ENCODE measurements at places on chromosomes 1 and 21.
A peak's percentile ranks its signal among the peaks of the same experiment; 100 is the strongest.

DNA sequence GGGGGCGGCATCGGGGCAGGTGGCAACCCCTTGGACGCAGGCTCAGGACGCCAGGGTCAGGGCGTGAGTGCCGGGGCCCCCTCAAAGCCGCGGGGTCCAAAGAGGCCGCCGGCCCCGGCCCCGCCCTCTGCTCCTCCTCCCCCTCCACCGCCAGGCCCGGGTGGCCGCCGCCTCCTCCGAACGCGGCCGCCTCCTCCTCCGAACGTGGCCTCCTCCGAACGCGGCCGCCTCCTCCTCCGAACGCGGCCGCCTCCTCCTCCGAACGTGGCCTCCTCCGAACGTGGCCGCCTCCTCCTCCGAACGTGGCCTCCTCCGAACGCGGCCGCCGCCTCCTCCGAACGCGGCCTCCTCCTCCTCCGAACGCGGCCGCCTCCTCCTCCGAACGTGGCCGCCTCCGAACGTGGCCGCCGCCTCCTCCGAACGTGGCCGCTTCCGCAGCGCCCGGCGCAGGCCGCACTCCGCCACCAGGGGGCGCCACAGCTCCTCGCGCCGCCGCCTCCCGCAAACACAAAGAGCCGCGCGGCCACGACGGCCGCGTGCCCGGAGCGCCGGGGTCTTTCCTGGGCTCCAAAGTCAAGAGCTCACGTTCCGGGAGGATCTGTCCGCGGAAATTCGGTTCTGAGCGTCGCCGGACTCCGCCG, 19.3 kb upstream of the SAMD11 start:
- DNase-seq: peak; percentile 68

DNA sequence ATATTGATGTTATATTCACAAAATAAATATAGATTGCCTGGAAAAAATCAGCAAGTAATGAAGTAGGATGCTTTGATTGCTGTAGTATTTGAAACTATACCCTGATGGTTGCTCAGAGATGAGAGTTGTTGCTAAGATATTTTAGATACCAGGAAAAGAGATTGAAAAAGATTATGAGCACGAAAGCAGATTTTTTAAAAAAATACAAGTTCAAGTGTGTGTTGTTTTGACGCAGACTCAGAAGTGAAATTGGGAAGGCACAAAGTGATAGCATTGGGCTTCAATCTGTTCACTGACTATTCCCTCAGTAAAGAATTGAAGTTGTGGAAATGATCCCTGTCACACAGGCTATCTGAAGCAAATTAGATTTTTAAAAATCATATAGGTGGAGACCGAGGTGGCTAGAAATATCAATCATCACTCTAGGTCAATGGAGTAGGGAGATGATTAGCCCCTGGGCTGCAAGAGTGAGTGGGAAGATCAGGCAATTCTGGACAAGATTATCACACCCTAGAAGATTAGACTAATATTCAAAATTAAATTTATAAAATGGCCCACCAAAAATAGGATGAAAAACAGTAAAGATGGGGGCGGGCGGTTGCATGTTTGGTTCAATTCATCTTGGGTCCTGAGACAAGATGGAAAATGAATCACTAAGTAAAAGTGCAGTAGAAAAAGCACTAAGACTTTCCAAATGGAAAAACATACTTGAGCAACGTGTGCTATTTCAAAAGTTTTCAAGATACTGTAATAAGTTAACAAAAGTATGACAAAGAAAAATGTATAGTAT, 41.5 kb upstream of the LRRC8D start:
- no peak for DNase-seq

DNA sequence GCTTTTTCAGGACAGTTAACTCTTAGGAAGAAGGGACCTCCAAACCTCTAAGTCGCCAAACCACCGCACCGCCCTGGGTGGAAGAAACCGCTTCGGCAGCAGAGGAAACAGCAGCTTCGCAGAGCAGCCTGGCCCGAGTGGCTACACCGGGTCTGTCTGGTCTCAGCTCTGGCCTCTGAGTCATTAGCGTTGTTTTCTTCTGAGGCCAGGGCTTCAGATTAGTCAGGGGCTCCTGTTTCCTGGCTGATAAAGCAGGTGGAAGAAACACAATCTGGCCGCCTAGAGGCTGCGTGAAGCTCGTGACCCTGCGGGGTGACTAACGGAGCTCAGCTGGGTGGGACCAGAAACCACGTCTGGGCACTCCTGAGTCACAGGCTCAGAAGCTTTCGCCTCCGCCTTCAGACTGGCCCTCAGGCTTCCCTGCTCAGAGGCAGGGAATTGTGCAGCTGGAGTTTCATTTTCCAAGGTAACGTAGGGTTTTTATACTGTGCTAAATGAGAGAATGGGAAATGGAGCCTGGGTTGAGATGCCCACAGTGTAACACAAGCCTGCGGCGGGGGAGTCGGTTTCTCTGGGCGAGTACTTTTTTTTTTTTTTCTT, 44.9 kb downstream of the CHAF1B start:
- DNase-seq: no peak

DNA sequence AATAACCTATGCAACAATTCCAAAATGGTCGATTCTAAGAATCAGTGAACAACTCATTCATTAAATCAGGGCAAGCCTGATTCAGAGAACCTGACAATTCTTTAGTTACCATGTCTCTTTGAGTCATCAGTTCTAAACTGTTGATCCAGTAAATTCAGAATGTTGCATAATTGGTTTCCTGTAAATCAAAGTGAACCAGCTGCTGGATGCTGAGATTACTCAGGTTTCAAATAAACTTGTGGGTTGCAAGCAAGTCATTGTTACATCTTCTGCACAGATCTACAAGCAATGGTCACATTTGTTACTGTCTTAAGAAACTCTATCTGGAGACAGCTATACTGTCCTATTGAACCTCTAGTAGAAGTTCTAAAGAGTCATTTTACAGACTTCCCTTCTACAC, 16.5 kb downstream of the PLA2G2D start:
- no peak for DNase-seq

GRCh38 chr21:44357064-44357837, 3.8 kb downstream of the TRPM2 start:
- no peak for DNase-seq

GRCh38 chr1:10939654-10940450, 72.6 kb upstream of the TARDBP start:
- DNase-seq: no peak

GRCh38 chr1:10724948-10725847, 71.2 kb downstream of the CASZ1 start:
- DNase-seq: no peak

DNA sequence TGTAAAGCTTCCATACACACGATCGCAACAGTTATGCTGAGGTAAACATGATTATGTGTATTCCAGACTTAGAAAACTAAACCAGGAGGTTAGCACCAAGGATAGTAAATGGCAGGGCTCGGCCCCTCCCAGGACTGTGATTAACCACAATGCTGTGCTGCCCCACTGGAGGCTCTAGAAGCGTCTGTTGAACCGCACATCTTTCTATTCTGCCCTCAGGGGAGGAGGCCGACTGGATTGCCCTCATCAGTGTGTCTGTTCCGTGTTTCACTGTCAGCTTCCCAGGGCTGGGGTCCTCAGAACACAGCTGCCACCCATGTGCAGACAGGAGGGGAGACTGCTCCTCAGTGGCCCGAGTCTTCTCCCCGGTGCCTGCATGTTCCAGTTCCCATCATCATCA, 12.8 kb upstream of the ASCL5 start:
- no peak for DNase-seq

- no peak for DNase-seq
These were observed 20.6 kb downstream of the CITED4 start for GRCh38 chr1:40841602-40842001.

DNA sequence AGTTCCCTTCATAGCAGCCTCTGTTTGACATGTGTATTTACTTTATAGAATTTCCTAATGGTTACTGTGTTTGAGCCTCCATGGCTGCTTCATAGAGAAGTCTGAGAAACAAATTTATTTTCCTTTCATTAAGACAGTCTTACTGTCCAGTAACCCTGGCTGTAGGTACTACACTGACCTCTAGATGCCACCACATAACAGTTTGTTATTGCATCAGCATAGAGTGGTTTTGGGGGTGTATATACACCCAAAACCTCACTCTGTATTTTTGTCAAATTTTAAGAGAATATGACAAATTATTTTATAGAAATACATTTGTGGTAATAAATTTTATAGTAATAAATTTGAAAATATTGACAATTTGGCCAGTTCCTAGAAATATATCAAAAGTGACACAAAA, 57.3 kb downstream of the OBSCN start:
- no peak for DNase-seq

- no peak for DNase-seq
These were observed 151.7 kb downstream of the PCP4 start for GRCh38 chr21:40018871-40019475.

GRCh38 chr1:111516005-111516535, 12.6 kb upstream of the ADORA3 start:
- peak; percentile 9 for DNase-seq

GRCh38 chr1:56576880-56577405, 2.4 kb downstream of the PLPP3 start:
- DNase-seq: no peak

DNA sequence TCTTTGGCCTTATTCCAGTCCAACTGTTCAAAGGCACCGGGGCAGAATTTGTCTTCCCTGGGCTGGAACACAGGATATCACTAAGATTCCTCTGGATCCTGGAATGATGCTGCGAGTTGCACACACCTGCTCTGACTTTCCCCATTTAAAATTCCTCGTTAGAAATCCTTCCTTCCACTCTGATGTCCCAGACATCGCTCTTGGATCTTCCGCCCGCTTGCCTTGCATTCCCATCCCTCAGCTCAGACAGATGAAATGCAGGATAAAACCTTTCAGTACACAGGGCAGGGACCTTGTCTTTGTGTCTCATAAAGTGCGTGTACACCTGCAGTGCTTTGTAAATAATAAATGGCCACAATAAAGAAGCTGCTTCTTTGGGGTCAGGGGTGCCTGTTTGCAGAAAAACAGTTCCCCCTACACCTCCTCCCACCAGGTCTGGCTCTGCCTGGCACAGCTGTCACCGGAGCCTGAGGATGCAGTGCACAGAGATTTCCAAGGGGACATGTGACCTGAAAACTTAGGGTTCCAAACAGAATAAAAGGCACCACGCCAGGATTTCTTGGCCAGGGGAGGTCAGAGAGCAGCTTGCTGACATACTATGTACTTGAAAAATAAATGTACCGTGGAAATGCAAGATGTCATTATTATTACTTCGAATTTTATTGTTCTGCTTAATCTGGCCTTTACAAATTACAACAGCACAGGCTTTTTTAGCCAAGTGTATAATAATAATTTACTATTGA, 62.9 kb upstream of the SYT6 start:
- DNase-seq: no peak

GRCh38 chr1:192477630-192478029, 97.9 kb upstream of the RGS1 start:
- no peak for DNase-seq

- no peak for DNase-seq
These were observed 71.0 kb downstream of the OLFML2B start for GRCh38 chr1:161952607-161953172.

- no peak for DNase-seq
These were observed 481 bp downstream of the TAL1 start for GRCh38 chr1:47231301-47232186.

DNA sequence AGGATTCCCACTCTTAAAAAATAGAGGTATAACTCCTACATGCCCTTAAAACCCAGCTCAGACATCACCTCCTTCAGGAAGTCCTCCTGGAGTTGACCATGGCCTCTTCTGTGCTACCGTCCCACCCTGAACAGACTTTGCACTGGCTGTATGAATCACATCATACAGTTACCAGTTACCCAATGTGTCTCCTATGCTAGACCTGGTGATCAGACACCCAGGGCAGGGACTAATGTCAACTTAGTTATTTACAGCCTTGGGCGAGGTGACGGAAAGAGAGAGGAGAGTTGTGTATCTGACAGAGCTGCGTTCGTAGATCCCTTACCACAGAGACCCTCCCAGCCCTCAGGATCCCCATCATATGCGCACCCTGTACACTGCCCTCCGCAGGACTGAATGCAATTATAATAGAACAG, 72.7 kb downstream of the SLC66A1 start:
- no peak for DNase-seq

DNA sequence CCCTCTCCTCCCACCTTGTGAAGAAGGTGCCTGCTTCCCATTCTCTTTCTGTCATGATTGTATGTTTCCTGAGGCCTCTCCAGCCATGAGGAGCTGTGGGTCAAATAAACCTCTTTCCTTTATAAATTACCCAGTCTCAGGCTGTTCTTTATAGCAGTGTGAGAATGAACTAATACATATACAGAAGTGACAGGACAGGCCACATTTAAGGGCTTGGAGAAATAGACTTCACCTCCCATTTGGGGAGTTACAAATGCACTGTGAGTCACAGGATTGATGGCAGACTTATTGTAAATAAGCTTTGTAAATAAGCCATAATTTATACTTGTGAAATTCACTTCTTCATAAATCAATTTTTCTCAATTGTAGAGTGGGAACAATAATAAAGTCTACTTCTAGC, 543.3 kb downstream of the LRRIQ3 start:
- no peak for DNase-seq

DNA sequence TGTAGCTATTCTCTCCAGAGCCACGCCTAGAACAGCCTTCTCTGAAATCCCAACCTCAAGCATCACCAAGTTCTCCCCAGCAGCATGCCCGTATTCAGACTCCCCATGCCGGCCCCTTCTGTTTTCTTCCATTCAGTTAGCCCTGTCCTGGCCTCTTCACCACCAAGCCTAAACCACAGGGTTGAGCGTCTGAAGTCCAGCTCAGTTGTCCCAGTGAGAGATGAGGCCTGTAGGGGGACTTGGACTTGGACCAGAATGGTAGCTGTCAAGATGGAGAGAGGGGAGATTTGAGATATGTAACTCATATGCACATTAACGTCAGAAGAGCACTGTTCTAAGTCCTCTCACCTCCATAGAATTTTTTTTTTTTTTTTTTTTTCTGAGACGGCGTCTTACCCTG, 5.5 kb upstream of the TMEM54 start:
- DNase-seq: no peak

DNA sequence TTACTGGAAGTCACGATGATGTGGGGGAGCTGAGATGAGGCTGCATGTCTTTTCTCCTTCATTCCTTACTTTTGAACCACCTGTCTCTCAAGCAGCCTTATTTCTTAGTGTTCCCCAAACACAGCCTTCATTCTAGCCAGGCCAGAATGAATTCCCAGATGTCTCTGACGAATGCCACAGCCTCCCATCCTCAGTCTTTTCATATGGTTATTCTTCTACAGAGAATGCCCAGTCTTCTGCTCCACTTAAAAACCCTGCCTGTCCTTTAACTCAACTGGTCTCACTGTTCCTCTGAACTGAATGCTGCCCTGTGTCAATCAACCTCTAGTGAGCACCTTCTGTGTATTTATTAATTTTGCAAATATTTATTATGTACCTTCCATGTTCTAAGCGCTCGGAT, 156.2 kb downstream of the PLA2G4A start:
- DNase-seq: no peak

Measured in effector CD8-positive, alpha-beta T cell (primary cell).